ENCODE measurements at places on chromosomes 7 and 10. TPM values are rescaled to one million over a fixed set of nuclear protein-coding genes. Genes with fewer than 3 reads are reported as not detected.

NKX6-2 gene
- total RNA-seq = not detected

DNA sequence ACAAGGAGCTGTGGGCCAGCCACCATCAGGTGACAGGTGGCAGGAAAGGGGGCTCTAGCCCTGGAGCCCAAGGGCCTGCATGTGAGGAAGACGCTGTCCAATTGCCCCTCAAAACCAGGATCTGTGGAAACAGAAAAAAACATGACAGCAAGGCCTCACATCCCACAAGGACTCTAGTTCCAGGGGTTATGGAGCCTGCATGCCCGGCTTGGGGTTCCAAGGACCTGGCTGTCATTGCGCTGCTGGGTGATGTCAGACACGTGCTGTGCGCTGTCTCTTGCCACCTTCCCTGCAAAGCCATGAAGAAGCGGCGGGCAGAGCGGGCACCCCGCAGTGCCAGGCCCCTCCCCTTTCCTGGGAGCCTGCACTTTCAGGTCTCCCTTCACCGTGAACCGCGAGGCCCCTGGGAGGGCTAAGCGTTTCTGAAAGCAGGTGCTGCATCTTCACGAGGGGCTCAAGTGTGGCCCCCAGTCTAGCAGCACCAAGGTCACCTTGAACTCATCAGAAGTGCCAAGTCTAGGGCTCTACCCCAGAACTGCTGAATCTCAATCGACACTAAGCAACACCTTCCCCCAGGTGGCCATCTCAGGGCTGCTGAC lies 15.1 kb upstream of the CRYGN start:
- H3K4me3 ChIP-seq = no peak overlapping the region
- H3K36me3 ChIP-seq = no peaks in the 10 kb centered on the region

- H3K4me1 ChIP-seq = no peaks in the 10 kb centered on the region
- H3K27ac ChIP-seq = no peak overlapping the region
- no peaks in the 10 kb centered on the region for H3K27me3 ChIP-seq
These were observed 390.1 kb downstream of the NXPH1 start for GRCh38 chr7:8823486-8823885.

GRCh38 chr10:29353887-29354561 lies 65.2 kb downstream of the LYZL1 start:
- H3K27me3 ChIP-seq = no peaks in the 10 kb centered on the region
- H3K36me3 ChIP-seq = no peaks in the 10 kb centered on the region
- no peak for DNase-seq
- H3K4me3 ChIP-seq = no peak overlapping the region
- peaks cover 44% of the 10 kb centered on the region for H3K4me1 ChIP-seq

GRCh38 chr7:20417675-20418382 lies 87.1 kb downstream of the ITGB8 start:
- H3K27ac ChIP-seq = no peak overlapping the region
- no peaks in the 10 kb centered on the region for H3K36me3 ChIP-seq
- H3K4me1 ChIP-seq = no peaks in the 10 kb centered on the region
